ENCODE measurements at places on chromosomes 6 and 20.

- no peak for DNase-seq
These were observed 402.2 kb upstream of the HTR1E start for GRCh38 chr6:86535100-86535499.

GRCh38 chr6:37396571-37397180 is 36.3 kb upstream of the CMTR1 start:
- DNase-seq: no peak

DNA sequence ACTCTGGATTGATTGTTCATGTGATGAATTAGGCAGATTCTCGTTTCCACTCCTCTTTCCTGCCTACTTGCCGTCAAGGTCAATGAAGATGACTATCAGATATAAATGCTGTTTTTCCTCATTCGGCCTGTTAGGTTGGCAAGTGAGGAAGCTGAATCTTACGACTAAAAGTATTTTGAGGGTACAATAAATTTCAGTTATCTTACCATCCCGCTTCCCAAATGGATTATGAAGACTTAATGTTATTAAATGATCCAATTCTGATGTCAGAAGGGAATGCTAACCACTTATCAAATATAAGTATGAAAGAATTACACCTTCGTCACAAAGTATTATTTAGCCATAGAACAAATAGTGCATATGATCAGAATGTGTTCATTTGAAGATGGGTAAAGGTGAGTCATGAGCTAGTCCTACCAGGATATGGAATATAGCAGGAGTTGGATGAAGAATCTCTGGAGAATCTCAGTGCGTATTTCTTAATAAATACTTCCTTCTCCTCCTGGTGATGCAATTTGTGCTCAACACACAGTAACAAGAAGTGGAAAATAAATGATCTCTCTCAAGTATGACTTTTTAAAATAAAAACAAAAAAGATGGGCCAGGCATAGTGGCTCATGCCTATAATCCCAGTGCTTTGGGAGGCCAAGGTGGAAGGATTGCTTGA is 4.6 kb downstream of the GPLD1 start:
- no peak for DNase-seq

DNA sequence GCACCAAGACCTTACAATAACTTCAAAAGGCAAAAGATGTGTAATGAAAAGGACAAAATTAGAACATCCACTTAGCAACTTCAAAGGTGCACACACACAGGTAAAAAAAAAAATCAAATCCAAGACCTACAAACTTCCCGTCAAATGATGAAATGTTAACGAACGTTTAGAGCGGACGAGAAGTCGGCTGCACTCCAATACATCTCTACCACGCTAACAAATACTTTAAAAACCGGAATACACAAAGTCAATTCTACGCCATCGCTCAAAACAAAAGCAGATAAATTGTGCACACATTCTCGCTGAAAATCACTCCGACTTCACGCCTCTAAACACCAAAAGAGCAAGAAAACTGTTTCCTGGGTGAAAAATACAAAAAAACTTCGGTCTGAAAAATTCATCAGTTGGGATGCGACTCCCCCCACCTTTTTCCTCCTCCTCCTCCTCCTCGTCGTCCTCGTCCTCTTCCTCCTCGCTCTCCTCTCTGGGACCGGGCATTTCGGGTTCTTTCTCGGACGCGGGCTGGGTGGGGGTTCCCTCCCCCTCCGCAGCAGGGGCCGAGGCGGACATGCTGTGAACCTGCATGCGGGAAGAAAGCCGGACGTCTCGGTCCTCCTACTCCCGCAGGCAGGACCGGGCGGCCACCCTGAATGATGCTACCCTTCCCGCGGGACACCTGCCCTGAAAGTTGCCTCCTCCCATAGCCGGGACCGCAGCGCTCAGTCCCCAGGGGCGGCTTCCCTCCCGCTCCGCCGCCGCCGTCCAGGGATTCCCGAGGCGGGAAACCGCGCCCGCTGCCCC is 712 bp downstream of the DEK start:
- peak; percentile 40 for DNase-seq

DNA sequence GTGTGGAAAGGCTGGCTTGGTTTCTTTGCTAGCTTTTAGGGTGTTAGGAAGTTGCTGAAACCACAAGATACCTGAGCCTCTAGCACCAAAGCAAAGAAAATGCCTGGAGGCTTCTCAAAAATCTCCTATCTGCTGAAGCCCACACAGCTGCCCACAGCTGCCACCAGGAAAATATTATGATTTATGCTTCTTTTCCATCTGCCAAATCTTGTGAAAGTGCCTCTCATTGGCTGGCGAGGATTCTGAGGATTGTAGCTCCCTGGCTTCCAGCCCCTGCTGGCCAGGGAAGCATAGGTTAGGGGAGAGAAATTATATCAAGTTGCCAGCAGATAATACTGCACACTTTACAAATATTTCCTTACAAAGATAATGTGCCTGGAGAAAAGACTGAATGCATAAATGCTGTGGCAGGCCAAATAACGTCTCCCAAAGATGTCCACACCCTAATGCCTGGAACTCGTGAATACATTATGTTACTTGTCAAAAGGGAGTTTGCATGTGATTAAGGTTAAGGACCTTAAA is 98.4 kb downstream of the MRPL14 start:
- DNase-seq: peak; percentile 13

DNA sequence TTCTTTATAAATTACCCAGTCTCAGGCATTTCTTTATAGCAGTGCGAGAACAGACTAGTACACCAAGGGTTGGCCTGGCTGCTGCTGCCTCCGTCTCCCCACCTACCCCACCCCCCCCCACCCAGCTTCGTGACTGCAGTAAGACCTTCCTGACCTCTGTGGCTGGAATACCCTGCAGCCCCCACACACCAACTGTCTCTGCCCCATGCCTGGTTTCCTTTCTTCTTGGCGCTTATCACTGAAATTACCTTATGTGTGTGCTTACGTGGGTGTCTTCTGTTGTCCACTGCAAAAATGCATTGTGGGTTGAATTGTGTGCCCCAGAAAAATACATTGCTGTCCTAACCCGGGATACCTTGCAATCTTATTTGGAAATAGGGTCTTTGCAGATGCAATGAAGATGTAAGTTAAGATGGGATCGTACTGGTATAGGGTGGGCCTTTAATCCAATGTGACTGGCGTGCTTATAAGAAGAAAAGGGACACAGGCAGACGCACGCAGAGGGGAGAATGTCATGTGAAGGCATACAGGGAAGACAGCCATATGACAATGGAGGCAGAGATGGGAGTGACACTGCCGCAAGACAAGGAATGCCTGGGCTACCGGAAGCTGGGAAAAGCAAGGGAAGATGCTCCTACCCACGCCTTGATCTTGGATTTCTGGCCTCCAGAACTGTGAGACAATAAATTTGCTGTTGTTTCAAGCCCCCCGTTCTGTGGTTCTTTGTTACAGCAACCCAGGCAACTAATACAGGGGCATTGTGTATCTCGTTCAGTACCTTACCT is 15.4 kb downstream of the SYNJ2 start:
- DNase-seq: no peak

GRCh38 chr20:7930343-7930742 is 9.9 kb downstream of the HAO1 start:
- no peak for DNase-seq

DNA sequence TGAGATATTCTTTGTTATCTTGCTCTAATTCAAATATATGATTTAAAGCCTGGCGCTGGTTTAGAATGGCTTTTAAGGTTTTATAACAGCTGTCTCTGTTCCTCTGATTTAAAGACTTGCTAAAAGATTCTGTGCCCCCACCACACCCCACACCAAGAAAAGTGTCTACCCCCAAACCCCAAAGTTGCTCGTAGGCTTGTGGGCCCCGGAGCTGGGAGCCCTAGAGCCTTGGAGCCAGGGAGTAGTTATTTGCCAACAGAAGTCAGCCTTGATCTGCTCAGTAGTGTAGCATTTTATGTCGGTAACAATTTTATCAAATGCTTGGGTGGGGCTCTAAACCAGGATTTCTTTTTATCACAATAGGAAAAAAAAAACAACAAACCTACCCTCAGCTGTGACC is 105.2 kb upstream of the TRAF3IP2 start:
- DNase-seq: peak; percentile 49

DNA sequence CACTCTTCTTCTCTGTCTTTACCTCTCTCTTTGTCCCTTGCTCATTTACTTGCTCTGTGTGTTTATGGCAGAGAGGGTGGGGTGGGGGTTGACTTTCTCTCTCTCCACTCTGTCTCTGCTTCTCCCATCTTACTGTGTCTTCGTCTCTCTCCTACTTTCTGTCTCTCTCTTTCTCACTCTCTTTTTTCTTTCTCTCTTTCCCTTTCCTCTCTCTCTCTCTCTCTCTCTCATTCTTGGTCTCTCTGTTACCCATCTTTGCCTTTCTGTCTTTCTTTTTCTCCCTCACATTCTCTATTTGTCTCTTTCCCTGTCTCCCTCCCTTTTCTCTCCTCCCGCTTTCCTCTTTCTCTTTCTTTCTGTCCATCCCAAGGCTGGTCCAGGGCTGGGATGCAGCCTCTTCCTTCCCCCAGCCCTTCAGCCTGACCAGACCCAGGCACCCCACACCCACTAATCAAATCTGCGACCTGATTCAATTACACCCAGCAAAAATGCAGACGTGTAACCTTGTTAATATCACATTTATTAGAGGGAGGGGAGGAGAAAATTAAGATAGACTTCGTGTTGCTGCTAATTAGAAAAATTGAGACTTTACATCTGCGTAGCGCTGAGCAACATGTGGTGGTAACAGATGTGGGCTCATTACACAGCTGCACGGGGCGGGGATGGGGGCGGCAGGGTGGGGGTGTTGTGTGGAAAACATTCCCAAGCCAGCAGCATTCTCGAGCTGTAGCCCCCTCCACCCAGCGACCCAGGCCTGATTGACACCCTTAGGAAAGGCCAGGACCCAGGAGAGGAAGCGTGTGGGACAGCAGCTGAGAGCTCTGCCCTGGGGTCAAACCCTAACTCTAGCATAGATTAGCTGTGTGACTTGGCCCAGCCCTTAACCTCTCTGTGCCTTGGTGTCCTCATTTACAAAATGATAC is 124.9 kb upstream of the MAFB start:
- DNase-seq: no peak

DNA sequence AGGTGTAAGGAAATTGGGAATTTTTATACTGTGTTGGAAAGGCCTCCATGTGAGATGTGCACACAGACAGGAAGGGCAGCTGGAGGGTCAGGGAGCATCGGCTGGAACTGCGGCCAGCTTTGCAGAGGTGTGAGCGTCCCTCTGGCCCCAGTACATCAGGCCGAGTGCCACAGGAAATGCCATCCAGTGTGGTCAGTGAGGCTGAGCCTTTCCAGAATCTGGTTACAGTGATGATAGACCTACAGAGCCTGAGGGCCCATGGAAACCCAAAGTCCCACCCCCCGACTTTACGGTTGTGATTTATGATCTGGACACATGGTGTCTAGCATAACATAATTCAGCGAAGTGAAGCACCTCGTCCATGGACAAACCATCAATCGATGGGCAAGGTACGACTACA is 137.3 kb upstream of the PDE10A start:
- DNase-seq: no peak

- no peak for DNase-seq
These were observed 100.9 kb downstream of the FUT9 start for GRCh38 chr6:96116674-96117073.

GRCh38 chr20:19885939-19886660 is 128.0 kb downstream of the RIN2 start:
- no peak for DNase-seq

DNA sequence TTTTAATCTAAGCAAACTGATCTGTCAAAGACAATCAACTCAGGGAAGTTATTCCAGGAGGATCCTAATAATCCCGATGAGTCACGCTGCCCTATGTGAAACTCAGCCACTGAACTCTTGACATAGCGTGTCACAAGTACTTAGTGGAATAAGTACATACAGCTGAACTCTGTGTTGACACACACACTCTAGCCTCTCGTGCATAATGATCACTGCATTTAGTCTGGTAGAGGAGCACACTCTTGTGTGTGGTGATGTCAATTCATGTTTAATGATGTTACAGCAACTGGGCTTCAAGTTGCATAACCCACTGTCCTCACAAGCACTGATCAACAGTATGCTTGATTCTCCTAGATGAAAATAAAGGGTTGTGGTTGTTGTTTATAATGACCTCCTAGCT is 148.3 kb downstream of the HACE1 start:
- no peak for DNase-seq

DNA sequence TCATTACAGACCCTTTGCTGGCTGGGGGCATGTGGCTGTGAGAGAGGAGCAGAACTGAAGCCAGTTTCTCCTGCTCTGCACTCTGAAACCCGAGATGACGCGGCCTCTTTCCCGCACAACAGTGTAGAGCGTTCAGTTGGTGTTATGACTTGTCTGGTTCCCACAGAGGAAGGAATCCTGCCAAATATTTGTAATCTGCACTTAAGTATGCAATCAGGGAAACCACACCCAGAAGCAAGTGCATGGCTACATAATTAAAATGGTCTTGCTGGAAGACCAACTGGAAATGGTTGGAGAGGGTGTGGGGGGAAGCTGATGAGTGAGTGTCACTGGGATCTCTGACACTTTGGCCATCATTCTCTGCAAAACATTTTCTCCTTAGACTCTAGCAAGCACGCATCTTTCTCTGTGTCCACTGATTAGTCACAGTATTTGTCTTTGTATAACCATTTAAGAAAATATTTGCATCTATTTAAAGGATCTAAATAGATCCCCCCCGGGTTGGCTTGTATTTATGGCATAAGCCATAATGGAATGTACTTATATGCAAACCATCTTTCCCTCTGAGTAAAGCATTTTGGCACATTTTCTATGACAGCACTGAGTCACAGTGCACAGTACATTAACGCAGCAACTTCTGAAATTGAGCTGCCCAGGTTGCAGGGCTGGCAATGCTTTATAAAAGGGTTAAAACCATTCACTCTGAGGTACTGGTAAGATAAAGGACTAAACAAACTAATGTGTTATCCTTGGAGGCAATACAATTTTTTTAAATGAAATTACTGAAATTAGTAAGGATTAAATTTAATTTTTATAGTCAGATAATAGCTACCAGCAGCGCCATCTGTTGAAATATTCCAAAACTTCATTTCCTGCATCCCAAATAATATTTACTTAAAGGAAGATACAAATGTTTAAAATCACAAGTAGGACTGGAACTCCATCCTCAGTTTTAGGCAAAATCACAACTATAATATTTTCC is 76.7 kb downstream of the FOXC1 start:
- DNase-seq: peak; percentile 84

GRCh38 chr6:169474362-169474761 is 220.7 kb upstream of the THBS2 start:
- no peak for DNase-seq

- no peak for DNase-seq
These were observed 56.2 kb downstream of the SNX9 start for GRCh38 chr6:157879034-157879872.

DNA sequence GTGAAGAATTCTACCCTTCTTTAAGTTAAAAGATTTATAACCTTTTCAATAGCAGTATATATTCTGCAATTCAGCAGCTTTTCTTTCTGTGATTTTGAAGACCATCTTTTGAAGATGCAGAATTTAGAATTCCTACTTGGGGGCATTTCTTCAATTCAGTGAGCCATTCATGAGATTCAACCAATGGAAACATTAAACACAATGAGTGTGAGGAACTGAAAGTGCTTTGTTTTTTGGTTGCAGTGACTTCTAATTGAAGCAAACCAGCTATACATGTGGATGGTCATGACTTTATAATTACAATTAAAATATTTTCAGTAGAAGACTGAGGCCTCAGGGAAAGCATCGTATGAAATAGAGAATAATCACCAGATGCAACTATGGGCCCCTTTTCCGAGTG is 108.3 kb downstream of the CARMIL1 start:
- DNase-seq: no peak
